ENCODE measurements at places on chromosomes 6 and 20.

- DNase-seq, result no peak
Measured at GRCh38 chr20:51126337-51126736, 103.4 kb upstream of the KCNG1 start.

GRCh38 chr20:40686434-40686882 lies 2.6 kb downstream of the MAFB start:
- DNase-seq, result no peak

- no peak for DNase-seq
Measured at GRCh38 chr6:134002821-134003220, 49.6 kb downstream of the SLC2A12 start.

DNA sequence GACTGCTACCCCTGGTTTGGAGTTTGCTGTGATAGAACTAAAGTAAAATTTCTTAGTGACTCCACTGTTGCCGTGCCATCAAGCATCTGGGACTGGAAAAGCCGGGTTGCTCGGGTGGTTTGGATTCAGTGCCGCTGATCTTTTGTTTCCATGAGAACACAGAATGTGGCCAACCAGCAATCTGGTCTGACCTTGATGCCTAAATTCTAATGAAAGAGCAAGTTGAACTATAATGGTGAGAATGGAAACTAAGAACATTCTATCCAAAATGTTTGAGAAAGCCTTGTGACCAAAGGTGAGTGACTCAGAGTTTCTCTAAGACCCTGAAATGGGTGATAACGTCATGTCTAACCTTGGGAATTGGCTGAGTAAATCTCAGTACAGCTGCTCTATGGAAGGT lies 9.9 kb upstream of the PI16 start:
- no peak for DNase-seq

DNA sequence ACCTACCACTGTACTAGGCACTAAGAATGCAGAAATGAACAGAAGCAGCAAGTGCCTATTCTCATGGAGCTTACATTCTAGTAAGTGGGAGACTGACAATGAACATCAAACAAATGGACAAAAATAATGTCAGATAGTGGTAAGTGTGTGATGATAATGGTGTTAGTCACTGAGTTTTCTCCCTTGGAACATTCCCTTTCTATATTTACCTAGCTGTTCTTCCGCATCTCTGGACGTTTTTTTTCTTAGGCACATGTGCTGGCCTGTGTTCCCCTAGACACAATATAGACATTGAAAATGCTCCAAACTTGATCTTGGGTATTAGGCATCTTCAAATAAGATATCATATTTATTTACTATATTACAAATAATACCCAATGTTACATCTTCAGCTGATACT lies 218.1 kb upstream of the GJE1 start:
- DNase-seq, result no peak

- DNase-seq, result peak; percentile 20
Measured at GRCh38 chr6:57135885-57136284, 36.2 kb upstream of the BAG2 start.

DNA sequence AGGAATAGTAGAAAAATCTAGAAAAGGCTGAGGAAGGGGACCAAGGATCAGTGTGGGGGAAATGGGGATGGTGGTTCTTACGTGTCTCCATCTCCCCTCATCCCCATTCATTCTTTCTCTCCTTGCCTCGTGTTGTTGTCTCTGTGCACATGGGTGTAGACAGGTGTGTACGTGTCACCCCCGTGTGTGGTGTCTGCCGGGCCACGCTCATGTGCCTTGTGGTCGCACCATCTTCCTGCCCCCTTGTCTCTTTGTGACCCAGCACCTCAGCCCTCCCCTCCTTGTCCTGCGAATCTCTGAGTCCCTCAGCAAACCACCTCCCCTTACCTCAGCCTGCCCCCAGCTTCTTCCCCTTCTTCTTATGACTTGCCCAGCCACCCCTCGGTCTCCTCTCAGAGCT lies 39.4 kb downstream of the FOXP4 start:
- DNase-seq, result no peak

GRCh38 chr20:48802647-48803046 lies 25.2 kb downstream of the PREX1 start:
- no peak for DNase-seq

DNA sequence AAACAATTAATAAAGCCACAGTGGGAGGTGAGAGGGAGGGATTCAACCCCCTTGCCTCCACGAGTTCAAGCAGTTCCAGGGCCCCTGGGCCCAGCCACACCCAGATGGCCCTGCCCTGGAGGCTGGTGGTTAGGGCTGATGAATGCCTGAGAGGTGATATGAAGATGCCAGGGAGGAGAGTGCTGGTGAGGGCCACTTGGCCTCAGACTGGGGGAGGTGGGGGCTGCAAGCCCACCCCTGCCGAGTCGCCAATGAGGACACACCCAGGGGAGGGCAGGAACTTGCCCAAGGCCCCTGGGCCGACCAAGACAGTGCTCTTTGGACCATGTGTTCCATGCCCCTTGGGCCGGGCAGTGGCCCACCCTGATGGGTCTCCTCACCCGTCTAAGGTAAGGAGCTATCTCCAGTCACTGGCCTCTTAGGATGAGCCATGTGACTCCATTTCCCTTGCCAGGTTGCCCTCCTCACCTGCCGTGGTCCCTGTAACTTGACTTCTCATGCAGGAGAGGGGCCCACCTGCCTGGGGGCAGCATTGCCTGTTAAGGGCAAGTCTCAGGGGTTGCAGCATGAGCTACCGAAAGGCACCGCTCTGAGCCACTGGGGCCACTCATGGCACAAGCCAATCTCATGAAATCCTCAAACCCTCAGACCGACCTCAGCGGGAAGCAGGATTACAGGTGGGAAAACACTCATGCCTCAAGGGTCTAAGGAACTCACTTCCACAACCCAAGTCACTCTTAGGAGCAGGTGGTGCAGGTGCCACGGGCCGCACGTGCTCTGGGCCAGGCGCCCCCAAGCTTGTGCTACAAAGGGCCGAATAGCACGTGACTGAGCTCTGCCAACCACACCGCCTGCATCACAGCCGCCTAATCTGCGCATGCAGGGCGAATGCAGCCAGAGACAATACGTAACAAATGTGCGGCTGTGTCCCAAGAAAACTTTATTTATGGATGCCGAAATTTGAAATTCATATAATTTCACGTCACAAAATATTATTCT lies 147.4 kb upstream of the MLN start:
- no peak for DNase-seq

- DNase-seq, result no peak
Measured at GRCh38 chr6:52077180-52077884, 10.1 kb downstream of the PKHD1 start.

- DNase-seq, result no peak
Measured at GRCh38 chr6:122859676-122860075, 70.6 kb downstream of the SMPDL3A start.

DNA sequence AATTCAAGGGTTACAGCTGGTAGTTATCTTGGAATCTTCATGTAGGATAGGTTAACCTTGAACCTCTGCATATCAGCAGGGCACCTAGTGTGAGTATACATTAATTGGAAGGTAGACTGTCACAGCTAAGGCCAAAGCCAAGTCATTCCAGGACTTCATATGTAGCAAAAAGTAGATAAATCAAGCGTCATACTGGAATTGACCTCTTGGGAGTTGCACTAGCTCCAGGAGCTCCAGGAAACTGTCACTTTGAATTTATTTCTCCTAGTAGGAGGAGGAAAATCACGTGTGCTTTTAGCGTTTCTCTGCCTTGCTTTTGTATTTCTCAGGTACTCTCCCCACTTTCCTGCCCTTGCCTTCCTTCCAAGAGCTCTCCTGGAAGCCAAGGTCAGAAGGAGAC lies 30.3 kb downstream of the RIPOR2 start:
- DNase-seq, result peak; percentile 28

DNA sequence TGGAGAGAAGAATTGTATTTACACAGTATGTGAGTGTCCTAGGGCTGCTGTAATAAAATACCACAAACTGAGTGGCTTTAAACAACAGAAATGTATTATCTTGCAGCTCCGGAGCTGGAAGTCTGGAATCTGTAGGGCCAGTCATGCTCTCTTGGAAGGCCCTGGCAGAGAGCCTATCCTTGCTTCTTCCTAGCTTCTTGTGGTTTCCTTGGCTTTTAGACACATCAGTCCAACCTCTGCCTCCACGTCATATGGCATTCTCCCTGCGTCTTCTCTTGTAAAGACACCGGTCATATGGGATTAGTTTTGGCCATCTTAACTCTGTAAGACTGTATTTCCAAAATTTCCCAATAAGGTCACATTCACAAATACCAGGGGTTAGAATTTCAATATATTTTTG lies 10.8 kb downstream of the FNDC1 start:
- peak; percentile 85 for DNase-seq

GRCh38 chr6:15246666-15247499 lies 1.0 kb downstream of the JARID2 start:
- no peak for DNase-seq

GRCh38 chr6:56693246-56693607 lies 50.5 kb upstream of the DST start:
- DNase-seq, result peak; percentile 88

DNA sequence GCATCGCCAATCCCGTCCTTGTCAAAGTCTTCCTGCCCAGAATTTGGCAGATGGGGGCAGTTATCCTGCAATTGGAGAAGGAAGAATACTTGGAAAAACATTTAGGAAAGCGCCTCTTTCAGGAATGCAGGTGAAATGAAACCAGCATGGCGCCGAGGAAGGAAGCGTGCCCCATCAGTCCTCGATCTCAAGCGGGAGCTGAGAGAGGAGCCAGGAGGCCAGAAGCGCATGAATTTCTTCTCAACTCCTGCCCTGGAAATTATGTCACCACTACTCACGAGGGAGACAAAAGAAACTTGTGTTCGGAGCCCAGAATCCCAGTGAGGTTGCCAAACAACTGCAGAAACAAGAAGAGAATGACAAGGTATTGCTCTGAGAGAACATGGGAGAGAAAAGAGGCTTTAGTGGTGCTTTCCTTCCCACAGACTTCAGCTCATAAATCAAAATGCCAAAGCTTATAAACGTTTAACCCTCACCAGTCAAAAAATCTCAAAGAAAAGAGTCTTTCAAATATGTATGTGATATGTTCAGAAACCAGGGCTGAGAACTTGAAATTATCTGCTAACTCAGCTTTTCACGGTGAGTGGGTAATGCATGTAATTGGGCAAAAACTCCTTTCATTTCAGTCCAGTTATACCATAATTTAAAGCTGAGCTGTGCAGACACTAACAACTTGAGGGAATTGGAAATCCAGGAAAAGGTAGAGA lies 23.9 kb downstream of the THBS2 start:
- DNase-seq, result no peak

DNA sequence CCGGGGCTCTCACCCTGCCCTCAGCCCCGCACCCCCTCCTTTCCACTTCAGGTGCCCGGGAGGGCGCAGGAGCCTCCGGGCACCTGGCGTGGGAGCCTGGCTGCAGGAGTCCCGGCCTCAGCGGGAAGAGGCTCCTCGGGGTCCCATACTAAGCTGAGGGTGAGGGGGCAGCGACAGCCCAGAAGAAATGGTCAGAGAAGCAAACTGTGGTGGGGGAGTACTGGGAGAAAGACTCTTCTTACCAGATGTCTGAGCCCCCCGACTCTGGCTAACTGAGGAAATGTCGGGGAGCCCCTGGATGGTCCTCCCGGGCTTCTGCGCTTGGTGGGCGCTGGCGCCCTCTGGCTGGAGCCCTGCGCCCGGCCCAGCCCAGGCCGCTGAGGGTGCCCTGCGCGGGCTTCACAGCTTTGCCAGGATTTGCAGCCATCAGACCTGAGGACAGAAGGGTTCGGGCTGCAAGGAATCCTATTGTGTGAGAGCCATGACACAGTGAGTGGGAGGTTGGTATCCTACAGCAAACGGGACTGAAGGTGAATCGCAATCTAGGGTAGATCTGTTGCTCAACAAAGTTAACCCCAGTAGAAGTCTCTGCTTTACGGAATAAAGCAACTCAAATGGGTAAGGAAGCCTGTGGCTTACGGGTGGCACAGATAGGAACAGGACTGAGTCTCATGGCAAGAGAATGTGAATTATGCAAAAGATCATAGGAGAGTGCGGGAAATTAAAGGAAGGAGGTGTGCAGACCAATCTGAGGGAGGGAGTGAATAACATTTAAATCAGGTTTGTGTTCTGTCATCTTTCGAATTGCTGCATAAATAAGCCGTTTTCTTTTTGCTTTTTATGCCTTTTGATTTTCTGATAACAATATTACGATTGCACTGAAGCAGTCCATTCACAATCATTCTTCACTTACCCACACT lies 639 bp upstream of the RCAN2 start:
- peak; percentile 3 for DNase-seq

GRCh38 chr6:89350281-89350966 lies 2.1 kb downstream of the UBE2J1 start:
- DNase-seq, result no peak

GRCh38 chr20:49384437-49385434 lies 97.7 kb downstream of the KCNB1 start:
- peak; percentile 42 for DNase-seq

DNA sequence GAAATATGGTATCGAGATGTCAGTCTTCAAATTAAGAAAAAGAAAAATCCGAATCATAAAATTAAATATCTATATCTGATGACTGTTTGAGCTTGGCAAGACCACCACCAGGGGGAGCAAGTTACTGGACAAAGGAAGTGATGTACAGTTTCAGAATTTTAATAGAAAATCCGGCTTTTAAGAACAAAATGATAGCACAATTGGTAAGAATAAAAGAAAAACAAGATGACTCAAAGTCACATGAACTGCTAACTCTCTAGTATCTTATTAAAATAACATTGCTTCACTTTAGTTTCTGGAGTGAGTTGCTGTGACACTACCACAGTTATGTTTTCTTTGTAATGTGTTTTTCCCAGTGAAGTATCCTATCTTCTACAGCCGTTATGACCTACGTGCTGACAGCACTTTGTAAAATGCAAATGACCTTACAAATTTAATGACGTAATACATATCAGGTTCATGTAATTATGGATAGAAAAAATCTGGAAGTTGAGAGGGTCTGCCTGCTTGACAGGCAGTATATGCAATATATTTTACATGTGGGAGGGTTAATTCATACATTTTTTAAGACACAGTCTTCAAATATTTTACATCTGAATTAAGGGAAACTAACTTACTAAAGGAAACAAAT lies 405.3 kb upstream of the HS3ST5 start:
- peak; percentile 62 for DNase-seq

GRCh38 chr6:113381959-113382358 lies 475.2 kb upstream of the MARCKS start:
- DNase-seq, result peak; percentile 89

GRCh38 chr6:159762681-159763293 lies 942 bp downstream of the ACAT2 start:
- DNase-seq, result no peak

DNA sequence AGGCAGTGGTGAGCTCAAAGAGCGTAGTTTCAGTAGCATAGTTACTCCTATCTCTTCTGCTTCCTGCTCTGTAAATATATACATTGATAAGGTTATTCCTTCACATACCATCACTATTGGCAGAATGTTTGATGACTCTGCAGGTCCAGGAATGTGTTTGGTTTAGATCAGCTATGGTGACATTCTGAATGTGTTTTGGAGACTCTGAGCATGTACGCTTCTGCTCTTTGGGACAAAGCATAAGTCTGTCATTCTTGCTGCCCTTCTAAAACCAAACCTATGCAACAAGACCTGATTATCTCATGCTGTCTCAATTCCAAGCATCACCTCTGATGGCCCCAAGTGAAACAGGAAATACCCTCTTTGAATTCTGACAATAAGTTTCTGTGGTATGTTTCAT lies 1074.3 kb downstream of the KIF16B start:
- no peak for DNase-seq

GRCh38 chr20:8860011-8860495 lies 208.8 kb upstream of the PLCB4 start:
- DNase-seq, result peak; percentile 96

GRCh38 chr20:5557123-5557522 lies 193.1 kb upstream of the SHLD1 start:
- peak; percentile 16 for DNase-seq
